Chondrocyte (in vitro differentiated cells): ENCODE measurements at places on chromosomes 11 and 22. TPM values are rescaled to one million over a fixed set of nuclear protein-coding genes. Genes with fewer than 3 reads are reported as not detected.
A peak's percentile ranks its signal among the peaks of the same experiment; 100 is the strongest.

DNA sequence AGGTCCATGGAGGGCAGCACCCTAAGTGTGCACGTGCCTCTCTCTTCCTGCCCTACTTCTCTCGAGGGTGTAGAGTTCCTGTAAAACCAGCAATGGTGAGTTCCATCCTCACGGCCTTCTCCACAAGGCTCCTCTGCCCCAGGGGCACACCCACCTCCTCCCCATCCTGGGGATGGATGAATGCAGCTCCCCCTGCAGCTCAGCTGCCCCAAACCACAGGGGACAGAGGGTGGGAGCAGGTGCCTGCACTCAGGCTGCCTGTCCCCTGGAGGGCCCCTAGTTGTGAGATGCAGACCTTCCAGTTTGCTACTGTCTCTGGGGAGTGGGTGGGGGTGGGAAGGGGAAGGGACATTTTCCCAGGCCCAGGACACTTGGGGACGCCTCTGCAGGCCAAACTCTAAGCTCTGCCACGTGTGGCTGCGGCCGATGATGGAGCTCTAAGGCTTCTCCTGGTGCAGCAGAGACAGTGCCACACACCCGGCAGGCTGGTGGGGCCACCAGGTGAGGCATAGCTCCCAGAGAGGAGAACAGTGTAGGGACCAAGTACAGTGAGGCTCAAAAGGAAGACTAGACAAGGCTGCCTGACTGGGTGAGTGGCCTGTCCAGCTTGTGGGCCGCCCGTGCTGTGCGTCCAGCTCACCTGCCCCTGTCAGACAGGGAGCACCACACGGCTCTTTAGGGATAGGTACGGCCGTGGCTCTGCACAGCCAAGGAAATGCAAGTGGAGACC lies 540.9 kb downstream of the TBC1D22A start:
- no peak overlapping the region for H3K4me3 ChIP-seq
- H3K27me3 ChIP-seq: peaks cover 1% of the 10 kb centered on the region
- DNase-seq: no peak
- no peaks in the 10 kb centered on the region for H3K36me3 ChIP-seq
- H3K4me1 ChIP-seq: no peaks in the 10 kb centered on the region

DNA sequence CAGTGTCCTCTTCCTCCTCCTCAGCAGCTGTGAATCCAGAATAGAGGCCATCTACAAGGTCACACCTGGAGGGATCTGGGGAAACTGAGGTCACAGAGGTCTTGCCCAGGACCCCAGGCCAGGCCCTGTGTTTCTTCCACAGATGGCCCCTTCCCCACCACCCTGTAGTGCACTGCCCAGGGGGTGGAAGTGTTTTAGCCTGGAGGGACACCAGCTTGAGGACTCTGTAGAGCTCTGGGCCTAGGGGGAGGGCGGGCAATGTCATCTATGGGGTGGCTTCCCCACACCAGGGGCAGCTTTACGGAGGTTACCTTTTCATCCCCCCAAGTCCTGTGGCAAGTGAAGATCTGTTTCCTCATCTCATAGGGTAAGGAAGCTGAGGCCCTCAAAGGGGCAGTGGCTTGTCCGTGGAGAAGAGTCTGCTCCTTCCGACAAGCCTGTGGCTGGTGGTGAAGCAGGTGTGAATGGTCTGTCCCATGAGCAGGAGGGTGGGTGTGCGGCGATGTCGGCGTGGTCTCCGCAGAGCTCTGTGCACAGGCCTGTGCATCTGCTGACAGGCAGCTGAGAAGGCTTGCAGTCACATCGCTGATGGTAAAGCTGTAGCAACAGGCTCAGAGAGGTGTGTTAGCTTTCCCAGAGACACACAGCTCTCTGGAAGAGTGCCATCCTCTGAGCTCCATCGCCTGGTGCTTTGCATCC lies 74.1 kb upstream of the WNT7B start:
- no peaks in the 10 kb centered on the region for H3K36me3 ChIP-seq
- peak; percentile 69 for DNase-seq
- H3K4me3 ChIP-seq: no peak overlapping the region
- H3K27me3 ChIP-seq: no peaks in the 10 kb centered on the region

DNA sequence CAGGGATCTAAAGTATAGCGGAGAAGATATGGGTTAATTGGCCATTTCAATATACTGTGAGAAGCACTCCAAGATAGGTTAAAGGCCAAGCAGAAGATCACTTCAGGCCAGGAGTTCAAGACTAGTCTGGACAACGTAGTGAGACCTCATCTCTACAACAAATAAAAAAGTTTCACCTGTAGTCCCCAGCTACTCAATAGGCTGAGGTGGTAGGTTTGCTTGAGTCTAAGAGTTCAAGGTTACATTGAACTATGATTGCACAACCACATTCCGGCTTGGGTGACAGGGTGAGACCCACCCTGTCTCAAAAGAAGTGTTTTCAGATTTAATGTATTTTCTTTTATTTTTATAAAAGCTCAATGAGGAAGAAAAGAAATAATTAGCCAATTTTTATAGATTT lies 25.4 kb downstream of the PATL1 start:
- H3K36me3 ChIP-seq: peaks cover 51% of the 10 kb centered on the region
- no peak for DNase-seq
- H3K4me3 ChIP-seq: no peak overlapping the region
- H3K27ac ChIP-seq: no peak overlapping the region
- peaks cover 3% of the 10 kb centered on the region for H3K4me1 ChIP-seq
- no peaks in the 10 kb centered on the region for H3K27me3 ChIP-seq

- peaks cover 6% of the 10 kb centered on the region for H3K4me1 ChIP-seq
- H3K27ac ChIP-seq: no peak overlapping the region
- no peaks in the 10 kb centered on the region for H3K36me3 ChIP-seq
- no peaks in the 10 kb centered on the region for H3K27me3 ChIP-seq
- DNase-seq: no peak
- H3K4me3 ChIP-seq: no peak overlapping the region
Observed at GRCh38 chr11:78526497-78527146, 48.0 kb downstream of the NARS2 start.

Gene PTPRCAP
- total RNA-seq: 0.47 to 0.95 TPM (median 0.73 TPM) in 3 replicates

Gene FGF19
- total RNA-seq: not detected in 3 replicates
